ENCODE measurements at places on chromosomes 4 and X.

DNA sequence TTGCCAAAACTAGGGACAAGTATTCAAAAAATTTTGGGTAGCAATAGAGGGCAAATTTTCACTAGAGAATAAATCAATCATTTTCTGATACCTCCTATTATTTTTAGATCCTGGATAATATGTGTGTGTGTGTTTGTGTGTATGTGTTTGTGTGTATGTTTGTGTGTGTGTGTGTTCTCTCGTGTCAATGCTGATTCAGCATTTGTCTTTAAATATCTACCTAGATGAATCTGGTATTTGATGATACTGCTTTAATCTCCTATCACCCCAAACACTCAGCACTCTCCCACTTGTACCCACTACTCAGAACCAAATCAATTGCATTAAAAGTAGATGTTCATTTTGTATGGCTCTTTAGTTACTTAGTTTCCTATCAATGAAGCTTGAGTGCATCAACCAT lies 101.3 kb upstream of the NPFFR2 start:
- no peak for DNase-seq

DNA sequence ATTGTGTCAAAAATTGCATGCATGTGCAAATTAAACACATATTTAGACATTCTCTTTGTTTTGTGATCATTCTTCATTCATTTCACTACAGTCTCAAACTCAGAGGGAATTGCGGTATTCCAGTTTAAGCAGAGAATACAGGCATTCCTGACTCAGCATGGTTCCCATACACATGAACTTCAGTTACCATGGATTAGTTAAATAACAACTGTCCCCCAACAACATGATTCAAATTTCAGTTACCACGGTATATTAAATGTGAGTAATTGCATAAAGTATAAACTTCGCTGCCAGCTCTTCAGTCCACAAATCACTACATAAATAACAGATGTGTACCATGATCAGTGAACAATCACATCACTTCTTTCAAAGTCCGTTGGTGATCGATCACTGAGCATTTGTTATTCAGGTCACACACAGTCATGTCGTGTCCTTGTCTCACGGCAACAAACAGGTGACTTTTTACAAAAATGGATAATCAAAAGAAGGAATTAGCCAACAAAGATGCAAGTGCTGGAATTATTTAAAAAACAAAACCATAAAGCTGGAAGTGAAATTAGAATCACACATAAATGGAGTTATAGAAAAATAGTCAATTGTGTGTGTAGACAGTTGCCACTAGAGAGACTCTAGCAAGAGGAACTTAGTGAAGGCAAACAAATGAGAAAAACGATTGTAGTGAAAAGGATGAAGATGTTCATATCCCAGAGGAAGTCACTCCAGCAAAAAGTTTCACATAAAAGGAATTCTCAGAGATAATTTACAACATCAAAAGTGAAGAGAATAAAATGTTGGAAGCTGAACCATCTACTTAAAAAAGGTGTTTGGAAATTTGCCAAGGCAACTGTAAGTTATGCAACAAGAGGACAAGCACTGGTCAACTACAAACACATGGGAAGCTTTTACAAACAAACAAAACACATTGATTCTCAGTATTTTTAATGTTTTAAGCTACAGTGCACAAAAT lies 138.6 kb upstream of the SMARCAD1 start:
- DNase-seq = no peak

DNA sequence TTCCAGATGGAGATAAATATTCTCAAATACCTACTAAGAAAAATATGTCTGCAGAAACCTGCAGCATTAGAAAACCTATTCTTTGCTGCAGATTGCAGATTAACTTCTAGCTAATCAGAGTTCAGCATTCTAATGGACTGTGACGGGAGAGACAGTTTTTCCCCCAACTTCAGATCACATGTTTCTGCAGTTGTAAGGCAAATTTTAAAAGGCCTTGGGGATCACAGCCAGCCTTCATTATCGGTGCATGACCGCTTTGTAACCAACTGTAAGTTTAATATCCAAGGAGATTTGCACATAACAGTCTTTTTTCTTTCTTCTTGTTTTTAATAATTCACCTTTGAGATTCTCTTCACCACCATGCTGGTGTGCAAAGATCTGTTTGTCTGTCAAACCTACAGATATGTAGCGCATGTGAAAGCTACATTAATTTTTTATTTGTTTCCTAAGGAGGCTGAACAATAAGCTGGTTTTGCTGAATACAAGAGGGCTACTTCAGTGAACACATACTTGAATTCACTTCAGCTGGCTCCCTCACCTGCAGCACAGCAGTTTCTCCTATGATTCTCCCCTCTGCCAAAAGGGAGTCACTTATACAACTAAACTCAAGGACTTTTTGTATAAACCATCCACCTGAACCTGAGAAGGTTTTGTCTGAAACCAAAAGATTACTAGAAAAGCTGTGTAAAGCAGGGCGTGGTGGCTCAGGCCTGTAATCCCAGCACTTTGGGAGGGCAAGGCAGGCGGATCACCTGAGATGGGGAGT lies 488.5 kb downstream of the RPA4 start:
- DNase-seq = no peak

DNA sequence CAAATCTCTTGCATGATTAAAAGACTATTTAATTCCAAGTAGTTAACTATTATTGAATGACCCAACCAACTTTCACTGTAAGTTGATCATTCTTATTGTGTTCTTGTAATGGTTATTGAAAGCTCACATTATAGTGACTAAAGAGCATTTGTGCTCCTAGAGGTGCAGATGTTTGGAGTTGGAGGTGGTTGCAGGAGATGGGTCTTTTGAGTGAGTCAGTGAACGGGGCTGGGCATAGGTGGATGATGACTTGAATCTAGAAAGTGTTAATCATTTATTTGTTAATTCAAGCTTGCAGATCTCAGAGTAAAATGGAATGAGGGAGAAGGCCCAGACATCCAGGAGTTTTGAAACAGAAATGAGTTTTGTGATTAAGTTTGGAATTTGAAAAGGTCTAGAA lies 13.7 kb downstream of the NWD2 start:
- no peak for DNase-seq

DNA sequence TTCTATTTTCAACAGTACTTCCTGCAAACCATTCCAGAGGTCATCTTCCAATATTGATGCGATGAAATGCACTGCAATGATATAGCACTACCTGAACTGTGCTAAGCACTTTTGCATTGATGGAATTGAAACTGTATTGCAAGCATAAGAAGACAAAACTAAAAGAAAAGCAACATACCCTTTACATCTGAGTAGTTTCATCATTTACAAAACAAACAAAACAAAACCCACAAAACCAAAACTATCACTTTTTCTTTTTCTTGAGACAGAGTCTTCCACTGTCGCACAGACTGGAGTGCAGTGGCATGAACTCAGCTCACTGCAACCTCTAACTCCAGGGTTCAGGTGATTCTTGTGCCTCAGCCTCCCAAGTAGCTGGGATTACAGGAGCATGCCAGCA lies 120.1 kb upstream of the NAP1L5 start:
- DNase-seq = no peak

GRCh38 chrX:42715701-42716262 lies 62.2 kb downstream of the PPP1R2C start:
- no peak for DNase-seq

DNA sequence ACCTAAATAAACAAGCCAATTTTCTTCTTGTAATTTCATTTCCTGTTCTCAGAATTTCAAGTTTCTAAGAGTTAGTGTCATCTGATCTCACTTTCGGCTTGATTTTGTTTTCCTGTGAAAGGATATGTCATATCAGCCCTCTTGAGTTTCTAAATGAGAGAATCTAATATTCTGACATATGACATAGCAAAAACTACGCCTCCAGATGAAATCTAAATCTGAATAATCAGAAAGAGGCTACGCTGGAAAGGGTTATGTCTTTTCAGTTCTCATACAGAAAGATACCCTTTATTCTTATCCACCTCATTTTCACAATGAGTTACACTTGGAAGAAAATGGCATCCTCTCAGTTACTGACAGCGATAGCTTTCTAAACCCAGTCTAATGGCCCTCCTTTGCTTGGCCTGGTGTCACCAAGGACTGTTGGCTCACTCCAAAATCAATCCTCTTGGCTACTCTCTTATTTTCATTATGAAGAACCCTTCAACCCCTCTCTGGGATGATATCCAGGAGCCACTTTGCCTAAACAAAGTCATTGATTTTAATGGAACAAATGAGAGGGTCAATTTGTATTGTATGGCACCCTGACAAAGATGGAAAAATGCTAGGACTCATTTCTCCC lies 65.6 kb downstream of the ASB9 start:
- no peak for DNase-seq

- DNase-seq = no peak
These were observed 1082.0 kb downstream of the RAPGEF2 start for GRCh38 chr4:160184884-160185283.

DNA sequence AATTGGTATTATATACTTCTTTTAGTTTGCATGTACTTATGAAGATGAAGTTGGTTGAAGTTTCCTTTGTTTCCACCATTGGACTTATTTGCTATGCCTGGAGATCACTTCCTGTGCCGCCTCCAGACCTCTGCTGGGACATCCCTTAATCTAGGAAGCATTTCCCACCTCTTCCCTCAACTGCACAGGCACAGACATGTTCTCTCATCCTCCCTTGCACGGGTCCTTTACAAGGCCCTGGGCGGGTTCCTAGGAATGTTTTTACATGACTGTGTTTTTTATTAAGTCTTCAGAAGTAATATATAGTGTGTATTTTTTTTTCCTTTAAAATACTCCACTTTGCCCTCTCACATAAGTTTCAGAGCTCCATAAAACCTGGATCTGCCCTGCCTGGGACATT lies 51.0 kb downstream of the TMEM131L start:
- no peak for DNase-seq

Measured in stimulated activated CD4-positive, alpha-beta T cell treated with anti-CD3 and anti-CD28 coated beads, Interleukin-15, amount 100 ng/mL, for 1 hour (primary cell).